NCI-H345 (cell line): ENCODE measurements at places on chromosomes 5 and 9.

DNA sequence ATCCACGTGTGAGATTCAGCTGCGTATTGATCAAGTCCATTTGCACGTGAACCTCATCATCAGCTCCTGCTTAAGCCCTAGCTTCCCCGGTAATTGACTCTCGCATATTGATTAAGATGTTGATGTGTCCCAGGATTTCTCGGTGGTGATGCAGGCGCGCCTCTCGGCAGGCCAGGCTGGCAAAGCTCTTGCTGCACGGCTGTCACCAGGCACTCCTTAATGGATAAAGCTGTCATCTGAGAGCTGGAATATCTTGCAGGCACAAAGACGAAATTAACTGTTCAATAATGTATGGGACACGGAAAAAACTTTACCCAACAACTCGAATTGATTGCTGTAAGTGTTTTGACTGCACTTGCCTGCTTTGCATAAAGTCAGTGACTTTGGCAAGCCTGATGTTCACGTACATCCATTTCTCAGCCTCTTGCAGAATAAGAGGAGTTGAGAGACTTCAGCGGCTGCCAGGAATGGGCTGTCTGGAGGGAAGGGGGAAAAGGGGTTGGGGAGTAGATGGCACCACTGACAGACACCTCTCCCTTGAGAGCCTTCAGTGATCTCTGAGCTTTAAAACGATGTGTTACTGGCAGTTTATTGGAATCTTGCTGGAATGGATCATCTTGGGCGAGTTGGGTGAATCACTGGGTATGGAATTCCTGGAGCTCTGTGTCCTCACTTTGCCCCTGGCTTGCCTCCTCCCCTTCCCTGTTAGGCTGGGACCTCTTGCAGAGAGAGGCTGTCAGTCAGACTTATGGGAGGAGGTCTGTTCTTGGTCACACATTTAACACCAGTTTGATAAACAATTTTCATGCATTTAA is 650.3 kb downstream of the CCDC171 start:
- no peak for DNase-seq

- no peak for DNase-seq
These were observed 28.0 kb downstream of the ACO1 start for GRCh38 chr9:32412440-32412839.

GRCh38 chr9:133112663-133113026 is 8.4 kb downstream of the RALGDS start:
- no peak for DNase-seq

- no peak for DNase-seq
These were observed 420.8 kb upstream of the ACTBL2 start for GRCh38 chr5:57903458-57903857.

GRCh38 chr9:68964765-68965164 is 49.1 kb downstream of the PRKACG start:
- DNase-seq = no peak

GRCh38 chr5:58722160-58722559 is 139.3 kb downstream of the RAB3C start:
- no peak for DNase-seq

- peak; percentile 3 for DNase-seq
These were observed 28.0 kb downstream of the TEX10 start for GRCh38 chr9:100324594-100325200.

DNA sequence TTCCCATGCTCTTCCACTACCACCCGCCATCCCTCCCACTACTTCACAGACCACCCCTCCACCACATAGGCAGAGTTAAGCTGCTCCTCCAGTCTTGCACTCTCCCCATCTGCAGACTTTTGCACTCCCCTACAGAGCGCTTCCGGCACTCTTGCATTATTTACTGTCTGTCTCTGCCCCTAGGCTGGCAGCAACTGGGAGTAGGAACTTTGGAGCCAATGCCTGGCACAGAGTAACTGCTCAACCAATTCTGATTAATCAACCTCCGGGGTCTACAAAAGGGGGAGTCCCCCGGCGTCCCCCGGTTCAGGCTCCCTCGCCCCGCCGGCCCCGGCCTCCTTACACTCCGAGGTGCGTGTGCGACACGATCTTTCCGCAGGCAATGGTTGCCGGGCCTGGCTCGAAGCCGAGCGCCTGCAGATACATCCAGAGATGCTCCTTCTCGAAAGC is 498 bp downstream of the HAUS6 start:
- peak; percentile 13 for DNase-seq

- no peak for DNase-seq
These were observed 23.4 kb downstream of the WWC1 start for GRCh38 chr5:168314735-168315411.

GRCh38 chr9:93166699-93167098 is 17.2 kb upstream of the WNK2 start:
- no peak for DNase-seq

DNA sequence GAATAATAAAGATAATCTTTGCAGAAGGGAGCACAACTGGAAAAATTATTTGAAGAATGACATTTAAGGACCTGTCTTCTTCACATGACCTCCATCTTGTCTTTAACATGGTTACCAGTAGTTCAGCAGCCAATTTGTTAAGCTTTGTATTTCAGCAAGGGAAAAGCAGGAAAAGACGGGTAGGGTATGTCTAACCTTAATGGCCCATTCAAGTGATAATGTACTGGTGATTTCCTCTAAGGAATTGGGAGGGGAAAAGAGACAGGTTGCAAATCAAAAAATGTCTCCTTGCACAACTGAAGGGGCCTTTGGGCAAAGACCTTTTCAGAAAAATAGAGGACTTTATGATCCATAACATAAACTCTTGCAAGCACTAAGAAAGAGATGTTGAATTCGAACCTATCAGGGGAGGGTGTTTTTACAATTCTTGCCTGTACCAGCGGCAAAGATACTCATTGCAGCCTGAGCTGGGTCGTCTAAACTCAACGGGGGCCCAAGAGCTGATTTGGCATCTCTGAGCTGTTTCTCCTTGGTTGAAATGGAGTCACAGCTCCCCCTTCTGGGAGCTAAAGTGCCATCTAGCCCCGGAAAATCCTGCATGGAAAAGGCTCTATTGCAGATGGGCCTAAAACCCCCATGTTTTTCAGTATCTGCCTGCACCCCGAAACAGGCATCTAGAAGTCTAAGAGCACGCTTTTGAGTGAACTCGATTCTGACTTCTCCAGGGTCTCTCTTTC is 3.8 kb downstream of the BRINP1 start:
- DNase-seq = peak; percentile 69

DNA sequence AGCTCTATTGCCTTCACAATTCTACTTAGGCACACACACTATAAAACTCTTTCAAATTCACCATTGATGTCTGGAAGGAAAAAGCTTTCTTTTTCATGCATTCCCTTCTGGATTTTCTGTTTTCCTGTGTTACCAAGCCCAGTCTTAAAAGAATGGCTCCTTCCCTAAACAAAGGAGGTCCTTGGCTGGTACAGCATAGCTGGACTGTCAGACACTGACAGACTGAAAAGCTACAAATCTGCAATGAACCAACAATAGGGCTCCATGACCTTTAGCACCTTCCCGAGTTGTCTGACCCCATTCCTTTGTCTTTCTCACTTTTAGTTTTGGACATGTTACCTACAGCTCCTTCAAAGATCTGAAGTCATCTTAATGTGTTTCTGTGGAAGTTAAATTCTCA is 382.5 kb downstream of the TMEM161B start:
- no peak for DNase-seq

DNA sequence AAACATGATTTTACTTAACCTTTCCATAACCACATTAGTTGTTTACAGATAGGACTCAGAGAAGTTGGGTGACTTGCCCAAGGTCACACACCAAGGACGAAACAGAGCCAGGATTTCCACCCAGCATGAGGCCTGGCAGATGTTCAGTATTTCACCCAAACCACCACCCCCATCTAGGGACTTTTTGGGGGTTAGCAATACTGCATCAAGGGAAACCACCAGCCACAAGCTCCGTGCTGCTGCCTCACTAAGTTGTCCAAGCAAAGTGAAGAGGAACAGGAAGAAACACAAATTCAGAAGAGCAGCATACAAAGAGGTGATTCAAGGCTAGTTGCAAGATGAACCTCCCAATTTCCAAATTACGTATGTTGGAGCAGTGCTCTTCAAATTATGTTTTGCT is 219.6 kb upstream of the RORB start:
- DNase-seq = no peak

- no peak for DNase-seq
These were observed 173.4 kb upstream of the NR3C1 start for GRCh38 chr5:143576711-143577484.

DNA sequence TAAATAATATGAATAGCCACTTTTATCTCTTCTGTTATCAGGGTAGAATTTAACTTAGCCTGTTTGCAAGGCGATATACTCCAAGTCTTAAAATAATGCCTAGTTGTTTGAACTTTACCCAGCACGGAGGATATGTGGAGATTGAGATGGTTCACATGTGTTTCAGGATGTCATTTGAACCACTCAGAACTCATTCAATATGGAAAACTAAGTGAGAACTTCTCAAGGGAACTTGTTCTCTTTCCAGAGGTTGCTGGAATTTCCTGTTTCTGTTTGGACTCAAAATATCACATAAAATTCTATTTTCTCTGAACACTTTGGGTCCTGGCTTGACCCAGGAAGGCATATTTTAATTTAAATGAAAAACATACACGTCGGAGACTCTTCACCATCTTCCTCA is 139.1 kb upstream of the MYO10 start:
- DNase-seq = no peak

GRCh38 chr5:17096952-17097695 is 120.3 kb upstream of the BASP1 start:
- DNase-seq = peak; percentile 87

- no peak for DNase-seq
These were observed 819.1 kb upstream of the GRAMD2B start for GRCh38 chr5:125604104-125604503.

DNA sequence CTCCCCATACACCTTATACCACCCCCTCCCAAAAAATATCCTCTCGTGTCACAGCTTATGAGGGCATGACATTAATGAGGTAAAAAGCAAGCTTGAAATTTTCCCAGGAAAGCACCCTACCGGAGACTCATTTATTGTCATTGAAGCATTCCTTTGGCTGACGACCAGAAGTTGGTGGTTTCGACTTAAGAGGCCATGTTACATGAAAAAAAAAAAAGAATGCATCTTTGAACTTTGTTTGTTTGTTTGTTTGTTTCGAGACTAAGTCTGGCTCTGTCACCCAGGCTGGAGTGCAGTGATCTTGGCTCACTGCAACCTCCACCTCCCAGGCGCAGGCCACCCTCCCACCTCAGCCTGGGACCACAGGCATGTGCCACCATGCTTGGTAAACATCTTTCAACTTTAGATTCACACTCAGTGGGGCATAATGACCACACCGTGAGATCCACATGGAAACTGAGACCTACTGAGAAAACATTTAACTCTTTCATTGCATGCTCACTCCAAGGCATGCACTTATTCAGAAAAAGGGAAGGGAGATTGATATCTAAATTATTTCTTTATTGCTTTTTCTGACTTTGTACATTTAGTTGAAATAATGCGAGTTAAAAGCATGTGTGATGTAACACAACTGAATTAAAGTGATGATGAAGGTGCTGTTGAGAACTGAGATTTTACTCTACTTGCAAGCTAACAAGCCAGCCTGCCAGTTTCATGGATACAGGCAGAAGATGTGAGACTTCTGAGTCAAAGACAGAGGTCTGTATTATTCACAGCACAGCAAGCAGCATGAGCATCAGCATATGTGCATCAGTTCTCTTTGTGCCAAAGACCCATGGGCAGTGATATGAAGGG is 5.1 kb upstream of the RAB14 start:
- no peak for DNase-seq

DNA sequence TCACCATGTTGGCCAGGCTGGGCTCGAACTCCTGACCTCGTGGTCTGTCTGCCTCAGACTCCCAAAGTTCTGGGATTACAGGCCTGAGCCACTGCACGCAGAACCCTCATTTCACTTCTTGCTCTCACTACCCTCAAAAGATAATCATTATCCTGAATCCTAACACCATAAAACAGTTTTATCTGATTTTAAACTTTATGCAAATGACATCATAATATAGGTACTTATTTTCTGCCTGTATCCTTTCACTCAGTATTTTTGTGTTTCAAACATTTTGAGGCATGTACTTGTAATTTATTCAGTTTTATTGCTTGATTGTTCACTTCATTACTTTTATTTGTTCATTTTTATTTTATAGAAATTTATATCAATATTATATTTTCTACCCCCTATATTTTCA is 719.2 kb upstream of the ARRDC3 start:
- no peak for DNase-seq

DNA sequence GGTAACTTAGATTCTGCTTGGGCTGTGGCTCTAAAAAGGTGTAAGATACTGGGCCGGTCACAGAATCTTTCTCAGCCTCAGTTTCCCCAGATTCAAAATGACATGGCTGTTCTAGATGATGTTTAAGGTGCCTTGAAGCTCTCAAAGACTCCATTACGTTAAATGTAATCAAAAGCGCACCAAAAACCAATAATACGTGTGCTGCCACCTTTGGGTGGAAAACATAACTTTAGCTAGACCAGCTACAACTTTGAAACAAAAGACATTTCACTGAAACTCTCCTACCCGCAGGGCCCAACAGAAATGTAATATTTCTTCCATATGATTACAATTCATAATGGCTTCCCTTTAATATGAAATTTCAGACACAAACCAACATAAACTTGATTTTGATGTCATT is 35.0 kb upstream of the PCSK5 start:
- peak; percentile 31 for DNase-seq

- DNase-seq = no peak
These were observed 35.9 kb upstream of the PCSK1 start for GRCh38 chr5:96468956-96469355.

DNA sequence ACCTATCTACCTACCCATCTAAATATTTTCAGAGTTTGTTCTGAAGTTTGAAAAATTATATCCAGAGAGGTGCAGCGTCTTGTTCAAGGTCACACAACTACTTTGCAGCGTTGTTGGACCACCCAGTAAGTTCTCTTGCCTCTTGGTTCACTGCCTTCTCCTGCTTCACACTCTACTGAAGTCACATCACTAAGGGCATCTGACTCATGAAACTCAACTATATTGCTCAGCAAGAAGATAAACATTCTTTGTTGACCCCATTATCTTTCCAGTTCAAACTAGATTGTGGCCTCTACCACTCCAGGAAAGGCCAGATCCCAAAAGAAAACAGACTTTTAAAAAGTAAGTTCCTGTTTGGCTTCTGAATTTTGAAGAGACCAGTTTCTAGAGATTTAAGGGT is 326.9 kb downstream of the SLIT3 start:
- DNase-seq = no peak

GRCh38 chr5:33576726-33577590 is 136.2 kb downstream of the TARS1 start:
- no peak for DNase-seq

- DNase-seq = no peak
These were observed 133.7 kb downstream of the ERCC6L2 start for GRCh38 chr9:96009223-96009602.
